ENCODE measurements at places on chromosomes 3 and 15. TPM values are rescaled to one million over a fixed set of nuclear protein-coding genes. Genes with fewer than 3 reads are reported as not detected.

DNA sequence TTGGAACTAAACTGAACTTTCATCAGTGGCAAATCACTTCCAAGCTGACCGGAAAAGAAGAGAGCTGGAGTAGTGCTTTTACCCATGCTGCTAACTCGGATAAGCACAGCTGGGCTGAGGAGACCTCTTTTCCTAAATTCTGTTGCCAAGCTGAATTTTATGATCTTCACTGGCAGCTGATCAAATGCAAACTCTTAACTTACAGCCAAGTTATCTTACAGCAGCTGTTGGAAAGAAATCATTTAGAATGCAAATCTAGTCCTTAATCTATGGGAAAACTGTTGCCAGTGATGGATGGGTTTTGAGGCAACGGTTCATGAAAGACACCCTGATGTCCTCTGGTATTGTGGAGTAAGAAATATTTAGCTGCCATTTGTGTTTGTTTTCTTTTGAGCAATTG, 216.5 kb downstream of the ZNF385D start:
- DNase-seq, result no peak

GRCh38 chr3:129358772-129359371, 69.6 kb downstream of the EFCAB12 start:
- DNase-seq, result no peak

DNA sequence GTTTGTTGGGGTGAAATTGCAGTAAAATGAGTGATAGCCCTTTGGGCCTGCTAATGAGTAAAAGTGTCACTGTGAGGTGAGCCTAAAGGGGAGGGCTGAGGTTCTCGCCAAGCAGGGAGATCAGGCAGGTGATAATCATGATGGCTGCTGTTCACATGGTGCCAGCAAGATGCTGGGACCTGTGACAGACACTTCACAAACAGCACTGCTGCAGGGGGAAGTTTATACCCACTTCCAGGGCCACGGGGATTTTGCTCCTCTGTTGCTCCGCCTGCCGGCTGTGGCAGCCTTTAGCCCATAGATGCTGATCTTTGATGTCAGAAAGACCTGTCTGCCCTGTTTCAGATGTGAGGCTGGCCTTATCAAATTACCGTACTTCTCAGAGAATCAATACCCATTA, 96.7 kb downstream of the SV2B start:
- DNase-seq, result no peak

CHST2 gene
- 4.5 TPM for total RNA-seq
